ENCODE measurements at places on chromosomes 4 and X.

- no peak for DNase-seq
Observed at GRCh38 chr4:144178414-144178813, 37.9 kb upstream of the GYPA start.

GRCh38 chr4:183335369-183335940 is 13.2 kb upstream of the CLDN24 start:
- DNase-seq = no peak

DNA sequence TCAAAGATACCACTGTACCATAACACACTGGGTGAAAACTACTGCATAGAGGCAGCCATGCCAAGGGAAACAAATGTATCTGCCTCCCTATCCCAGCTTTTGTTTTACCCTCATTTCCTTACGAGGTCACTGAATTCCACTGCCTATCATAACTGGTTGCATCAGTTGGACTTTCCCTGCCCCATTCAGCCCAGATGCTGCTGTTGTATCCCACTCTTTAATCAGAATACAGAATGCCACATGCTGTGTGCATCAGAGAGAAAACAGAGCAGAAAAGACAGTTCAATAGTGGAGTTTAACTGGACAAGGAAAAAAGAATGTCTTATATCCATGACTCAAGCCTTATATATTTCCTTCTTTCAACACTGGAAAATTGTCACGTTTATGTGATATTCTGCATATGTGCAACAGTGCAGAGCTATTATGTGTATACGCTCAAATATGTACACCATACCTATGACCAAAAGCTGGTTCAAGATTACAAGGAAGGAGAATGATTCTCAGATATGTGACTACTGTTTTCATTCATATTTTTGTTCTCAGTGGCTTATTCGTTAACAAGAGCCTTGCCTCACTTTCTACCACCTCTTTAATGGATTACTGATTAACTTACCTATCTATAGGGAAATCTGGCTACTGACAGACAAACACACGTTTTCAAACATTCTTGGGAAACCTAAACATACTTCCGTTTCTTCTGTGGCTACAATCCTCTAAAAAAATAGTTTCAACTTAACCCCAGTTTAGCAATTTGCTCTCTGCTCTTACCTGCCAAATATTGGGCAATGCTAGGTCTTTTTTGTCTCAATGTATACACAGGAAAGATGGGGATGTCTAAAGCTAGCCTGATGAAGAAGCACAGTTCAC is 378.9 kb downstream of the SMARCA1 start:
- no peak for DNase-seq

DNA sequence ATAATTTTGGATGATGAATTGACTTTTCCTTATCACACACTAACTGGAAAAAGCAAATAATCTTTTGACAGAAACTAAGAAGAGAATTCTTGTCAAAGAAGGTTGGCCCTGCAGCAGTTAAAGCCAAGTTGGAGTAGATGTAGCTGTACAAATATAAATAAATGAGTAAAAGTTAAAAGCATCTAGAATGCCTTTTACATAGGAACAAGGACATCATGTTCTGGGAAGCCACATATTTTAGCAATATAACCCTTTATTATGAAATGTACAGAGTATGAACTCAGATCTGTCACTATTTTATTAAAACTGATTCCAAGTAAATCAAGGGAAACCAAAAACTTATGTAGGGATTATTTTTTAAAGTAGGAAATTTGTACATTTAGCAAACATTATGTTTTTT is 269.4 kb upstream of the FAT4 start:
- no peak for DNase-seq

GRCh38 chr4:16750882-16751642 is 147.4 kb downstream of the LDB2 start:
- no peak for DNase-seq

GRCh38 chrX:317424-318067 is 1.1 kb downstream of the GTPBP6 start:
- DNase-seq = no peak

DNA sequence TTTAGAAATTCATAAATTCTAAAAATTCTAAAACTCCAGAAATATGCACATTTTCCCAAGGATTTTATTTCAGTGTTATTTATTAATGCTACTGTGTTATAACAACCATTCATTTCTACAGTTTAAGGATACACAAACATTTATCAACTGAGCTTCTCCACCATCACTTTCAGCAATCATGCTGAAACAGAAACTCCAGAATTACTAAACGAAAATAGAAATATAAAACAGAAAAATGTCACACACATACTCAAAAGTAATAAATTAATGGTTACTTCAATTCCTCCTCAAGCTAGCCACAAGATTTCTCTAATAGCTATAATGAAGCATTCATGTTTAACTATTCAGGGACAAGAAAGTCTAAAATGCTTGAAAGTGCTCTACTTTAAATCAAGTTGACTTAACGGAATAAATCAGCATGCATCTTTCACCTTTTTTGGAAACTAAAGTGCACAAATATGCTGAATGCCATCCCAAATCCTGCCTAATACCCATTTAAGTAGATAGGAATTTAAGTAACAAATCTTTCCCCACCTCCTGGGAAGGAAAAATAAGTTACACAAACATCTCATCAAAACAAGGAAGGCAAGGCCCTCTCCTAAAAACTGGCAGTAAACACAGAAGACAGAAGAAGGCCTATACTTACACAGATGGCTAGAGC is 563 bp downstream of the FAM13A start:
- DNase-seq = no peak

- no peak for DNase-seq
Observed at GRCh38 chr4:5678977-5679376, 29.4 kb downstream of the EVC2 start.

GRCh38 chrX:46168254-46168653 is 377.0 kb downstream of the ZNF674 start:
- no peak for DNase-seq

DNA sequence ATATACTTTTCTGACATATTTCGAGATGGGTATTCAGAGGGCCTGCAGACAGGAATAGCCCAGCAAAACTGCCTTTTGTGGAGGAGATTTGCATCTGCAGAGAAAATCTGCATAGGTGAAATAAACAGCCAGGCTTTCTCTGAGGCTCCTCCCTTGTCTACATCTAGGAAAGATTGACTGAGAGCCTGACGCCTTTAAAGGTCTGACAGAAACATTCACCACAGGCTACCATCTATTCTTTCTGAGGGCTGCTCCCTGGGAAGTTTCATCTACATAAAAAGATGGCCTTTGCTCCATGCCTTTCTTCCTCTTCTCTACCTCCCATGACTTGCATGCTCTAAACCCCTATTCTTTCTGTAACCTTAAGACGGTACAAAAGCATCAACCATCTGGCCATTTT is 55.0 kb upstream of the AP1S2 start:
- DNase-seq = no peak

DNA sequence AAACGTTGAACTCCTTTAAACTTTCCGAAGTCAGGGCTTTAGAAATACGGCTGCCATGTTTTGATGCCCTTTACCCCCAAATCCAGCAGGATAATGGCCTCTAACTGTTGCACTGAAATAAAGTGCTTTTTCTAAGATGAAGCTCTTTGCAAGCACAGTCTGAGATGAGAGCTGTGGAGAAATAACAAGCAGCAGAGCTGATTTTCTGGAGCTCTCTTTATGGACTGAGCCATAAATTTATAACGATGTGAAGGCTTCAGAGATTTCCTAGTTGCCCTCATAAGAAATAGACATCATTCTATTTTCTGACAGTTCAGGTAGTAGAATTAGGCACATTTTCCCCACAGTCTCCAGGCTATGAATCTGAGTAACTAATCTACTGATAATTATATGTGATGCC is 567.3 kb downstream of the PDHA2 start:
- DNase-seq = no peak

GRCh38 chrX:24876530-24877287 is 139.1 kb downstream of the ARX start:
- DNase-seq = no peak

- DNase-seq = no peak
Observed at GRCh38 chr4:48012824-48013223, 3.7 kb downstream of the CNGA1 start.

DNA sequence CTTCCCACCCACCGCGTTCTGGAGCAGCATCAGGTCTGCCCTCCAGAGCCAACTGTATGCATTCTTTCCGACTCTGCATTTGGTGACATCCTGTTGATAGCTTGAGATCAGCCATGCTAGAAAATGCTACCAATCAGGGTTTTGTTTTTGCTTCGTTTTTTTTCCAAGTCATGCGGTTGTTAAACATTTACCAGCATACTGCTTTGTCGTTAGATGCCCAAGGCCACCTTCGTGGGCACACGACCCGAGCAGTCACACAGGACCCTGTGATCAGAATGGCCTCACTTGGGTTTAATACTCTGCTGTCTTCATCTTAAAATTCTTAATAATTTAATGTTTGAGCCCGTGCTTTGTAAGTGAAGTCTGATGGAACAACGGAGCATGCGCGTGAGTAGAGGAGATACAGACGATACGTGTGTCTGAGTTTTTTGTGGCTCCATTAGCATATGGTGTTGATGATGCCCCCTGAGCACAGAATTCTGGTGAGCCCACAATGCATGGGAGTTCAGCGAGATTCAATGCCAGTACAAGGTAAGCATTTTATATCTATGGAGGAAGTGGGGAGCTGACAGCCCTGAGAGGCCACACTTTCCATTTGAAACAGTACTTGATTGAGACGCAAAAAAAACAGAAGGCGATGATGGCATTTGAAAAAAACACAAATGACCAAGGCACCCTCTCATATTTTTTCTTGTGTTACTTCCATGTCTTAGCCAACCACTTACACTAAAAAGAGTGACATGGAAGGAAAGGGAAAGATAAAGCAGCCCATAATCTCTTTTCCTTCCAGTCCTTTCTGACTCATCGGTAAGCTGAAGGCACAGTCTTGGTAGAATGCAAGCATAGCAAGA is 323.6 kb downstream of the BCOR start:
- no peak for DNase-seq

DNA sequence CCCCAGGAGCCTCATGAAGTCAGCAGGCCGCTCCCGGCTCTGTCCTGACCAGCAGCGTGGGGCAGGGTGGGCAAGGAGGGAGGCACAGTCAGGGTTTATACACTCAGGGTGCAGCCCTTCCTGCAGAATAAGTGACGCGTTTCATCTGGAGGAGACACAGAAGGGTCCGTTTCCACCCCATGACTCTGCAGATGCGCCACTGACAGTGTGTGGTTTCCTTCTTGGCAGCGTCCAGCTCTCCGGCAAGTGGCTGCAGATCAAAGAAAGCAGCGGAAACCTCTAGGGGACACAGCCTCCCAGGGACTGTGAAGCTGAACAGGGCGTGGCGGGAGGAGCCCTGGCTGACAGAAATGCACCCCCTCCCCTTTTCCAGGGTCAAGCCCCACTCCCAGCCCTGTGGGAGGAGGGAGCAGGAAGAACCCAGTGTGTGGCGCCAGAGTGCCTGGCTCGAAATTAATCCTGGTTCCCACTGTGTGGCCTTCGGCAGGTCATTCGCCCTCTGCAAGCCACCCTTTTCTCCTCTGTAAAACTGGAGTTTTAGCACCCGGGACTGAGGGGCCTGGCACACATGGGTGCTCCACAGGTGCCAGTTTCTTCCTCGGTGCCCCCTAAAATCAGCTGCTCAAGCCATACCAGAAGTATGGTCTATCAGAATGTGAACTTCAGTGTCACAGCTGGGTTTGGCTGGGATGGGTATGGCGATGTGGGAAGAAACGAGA is 17.3 kb upstream of the TBC1D14 start:
- no peak for DNase-seq

DNA sequence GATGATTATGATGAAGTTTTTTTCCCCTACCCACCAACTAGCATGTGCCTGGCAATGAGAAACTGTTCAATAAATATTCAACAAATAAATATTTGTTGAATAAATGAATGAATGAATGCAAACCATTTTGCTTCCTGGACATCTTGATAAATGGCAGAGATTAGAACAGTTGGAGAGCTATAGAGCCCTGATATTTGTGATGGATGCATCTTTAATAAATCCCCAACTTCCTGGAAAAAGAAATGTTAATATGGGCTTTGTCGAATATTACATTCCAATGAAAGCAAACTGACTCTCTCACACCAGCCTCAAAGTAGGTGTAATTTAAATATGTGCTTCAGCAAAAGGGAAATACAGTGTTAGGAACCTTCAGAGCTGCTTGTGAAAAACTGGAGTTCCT is 419.7 kb downstream of the MID1IP1 start:
- DNase-seq = no peak

DNA sequence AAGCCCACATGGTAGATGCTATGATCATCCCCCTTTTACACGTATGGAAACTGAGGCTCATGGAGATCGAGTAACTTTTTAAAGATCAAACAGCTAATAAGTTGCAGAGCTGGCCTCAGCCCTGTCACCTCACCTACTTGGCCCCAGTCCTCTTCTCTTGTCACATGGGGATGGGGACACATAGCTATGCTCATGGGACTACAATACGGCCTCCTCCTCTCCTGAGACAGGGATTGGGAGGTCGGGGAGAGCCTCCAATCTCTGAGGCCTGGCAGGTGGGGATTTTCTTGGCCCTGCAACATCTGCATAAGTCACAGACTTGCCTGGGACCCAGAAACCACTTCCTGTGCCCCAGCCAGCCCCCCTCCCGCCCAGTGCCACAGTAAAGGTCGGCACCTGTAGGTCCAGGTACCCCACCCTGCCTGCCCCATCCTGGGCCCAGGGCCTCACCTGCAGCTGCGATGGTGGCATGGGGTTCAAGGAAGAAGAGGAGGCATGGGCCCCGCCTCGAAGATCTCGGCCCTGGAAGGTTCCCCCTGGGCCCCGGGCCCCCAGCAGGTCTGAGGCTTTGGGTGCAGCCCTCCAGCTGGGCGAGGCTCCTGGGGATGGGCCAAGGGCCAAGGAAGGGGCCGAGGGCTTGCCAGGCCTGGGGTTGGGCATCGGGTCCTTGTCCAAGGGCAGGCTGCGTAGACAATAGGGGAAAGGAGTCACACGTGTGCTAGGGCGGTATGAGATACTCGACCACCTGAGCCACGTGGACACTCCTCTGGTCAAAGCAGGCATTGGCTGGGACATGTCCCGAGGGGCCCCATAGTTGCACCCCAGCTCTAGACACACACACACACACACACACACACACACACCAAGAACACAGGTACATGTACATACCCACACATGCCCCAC is 6.4 kb downstream of the FOXP3 start:
- DNase-seq = no peak

GRCh38 chr4:16031546-16032395 is 52.1 kb downstream of the PROM1 start:
- DNase-seq = no peak

DNA sequence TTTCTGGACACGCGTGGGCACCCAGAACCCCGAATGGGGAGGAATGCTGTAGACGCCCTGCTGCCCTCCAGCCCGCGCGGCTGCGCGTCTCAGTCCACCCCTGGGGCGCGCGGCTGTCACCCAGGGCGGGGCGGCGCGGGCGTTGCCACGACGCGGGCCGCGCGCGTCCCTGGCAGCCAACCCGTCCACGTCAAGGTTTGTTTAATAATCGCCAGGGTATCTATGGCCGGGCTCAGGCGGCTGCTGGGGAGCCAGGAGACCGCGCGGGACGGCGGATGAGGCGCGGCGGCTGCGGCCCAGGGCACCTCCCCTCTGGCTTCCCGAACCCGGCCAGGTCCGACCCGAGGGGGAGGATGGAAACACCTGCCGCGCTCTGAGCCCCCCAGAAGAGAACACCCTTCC is at the start of gene SPATA18:
Gene SPATA18 (plus strand): TSS at position 92 of the 402 bp plus-strand sequence. CDS start 401 bp downstream, outside the sequence.
- DNase-seq = no peak

Measured in NCI-H1048 (cell line).